Activated CD8-positive, alpha-beta memory T cell treated with anti-CD3 and anti-CD28 coated beads, Interleukin-2, amount 50 U/mL, for 4 hours (primary cell): ENCODE measurements at places on chromosomes 2 and 18.

GRCh38 chr2:72494392-72494791 is 331.4 kb downstream of the EXOC6B start:
- no peak for DNase-seq

DNA sequence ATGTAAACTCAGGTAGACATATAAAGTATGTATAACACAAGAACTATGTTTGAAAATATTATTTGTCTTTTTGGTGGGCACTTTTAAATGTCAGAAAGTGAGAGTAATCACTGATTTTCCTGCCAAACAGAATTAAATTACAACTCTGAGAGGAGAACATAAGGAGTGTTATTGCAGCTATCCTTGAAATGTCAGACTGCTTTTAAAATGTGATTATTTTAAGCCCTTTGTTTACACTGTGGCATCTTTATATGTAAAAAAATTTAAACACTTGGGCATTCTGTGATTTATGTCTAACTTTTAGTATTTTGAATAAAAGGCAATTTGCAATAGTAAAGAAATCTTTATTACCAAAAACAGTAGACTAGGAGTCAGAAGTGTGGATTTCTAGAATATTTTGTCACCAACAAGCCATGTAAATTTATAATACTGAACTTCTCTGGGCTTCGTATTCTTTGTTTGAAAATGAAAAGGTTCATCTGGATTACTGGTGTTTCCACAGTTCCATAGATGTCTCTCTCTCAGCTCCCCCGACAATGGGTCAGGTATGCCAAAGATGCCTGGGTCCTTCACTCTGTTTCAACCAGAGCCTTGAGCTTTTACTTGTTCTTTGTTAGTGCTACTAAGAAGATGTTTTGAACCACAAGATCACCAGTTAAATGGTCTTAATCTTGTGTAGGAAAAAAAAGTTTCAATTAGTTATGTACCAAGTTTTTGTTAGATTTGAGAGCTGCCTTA is 38.8 kb downstream of the GULP1 start:
- no peak for DNase-seq

DNA sequence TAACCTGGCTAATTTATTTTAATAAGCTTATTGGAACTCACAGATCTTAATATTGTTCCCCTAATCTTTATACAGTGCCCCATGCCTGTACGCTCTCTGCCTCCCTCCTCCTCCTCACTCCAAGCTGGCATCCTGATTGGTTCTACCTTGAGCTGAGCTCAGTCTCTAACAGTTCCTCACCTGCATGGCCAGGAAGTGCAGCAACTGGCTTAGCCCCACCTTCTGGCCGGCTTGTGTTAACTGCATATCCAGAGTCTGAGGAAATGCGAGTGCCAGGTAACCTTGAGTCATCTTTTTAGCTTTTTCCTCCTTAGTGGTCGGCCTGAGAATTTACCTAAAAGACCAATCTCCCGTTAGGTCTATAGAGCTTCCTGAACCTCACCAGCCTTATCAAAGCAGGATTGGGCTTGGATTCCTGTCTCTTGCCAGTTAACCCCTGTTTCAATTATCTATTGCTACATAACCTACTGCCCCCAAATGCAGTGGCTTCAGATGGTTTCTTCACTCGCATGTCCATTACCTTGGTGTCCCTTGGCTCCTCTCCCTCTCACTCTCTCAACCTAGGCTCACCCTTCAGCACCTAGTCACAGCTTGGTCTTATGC is 89.5 kb upstream of the STK39 start:
- peak; percentile 49 for DNase-seq

- DNase-seq: no peak
Observed at GRCh38 chr18:31633392-31634330, 42.0 kb downstream of the TTR start.

- no peak for DNase-seq
Observed at GRCh38 chr18:4821801-4822200, 366.7 kb upstream of the DLGAP1 start.

- DNase-seq: no peak
Observed at GRCh38 chr2:170282851-170283250, 104.9 kb downstream of the MYO3B start.

DNA sequence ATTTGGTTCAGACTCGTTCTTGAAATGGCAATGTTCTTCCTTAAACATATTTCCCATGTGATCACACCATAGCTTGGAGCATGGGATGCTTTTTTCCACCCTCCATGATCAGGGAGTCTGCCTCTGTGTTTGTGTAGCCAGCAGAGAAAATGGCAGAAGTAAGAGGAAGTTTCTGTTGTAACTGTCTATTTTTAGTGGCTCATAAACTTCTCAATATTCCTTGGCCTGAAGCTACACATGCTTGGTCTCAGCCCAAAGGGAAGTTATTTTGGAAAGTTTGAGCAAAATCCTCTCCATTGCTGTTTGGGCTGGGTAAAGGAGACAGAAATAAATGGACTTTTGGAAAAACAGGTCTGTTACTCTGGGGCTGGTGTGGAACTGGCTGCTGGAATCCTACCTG is 33.4 kb upstream of the ITGA6 start:
- no peak for DNase-seq

DNA sequence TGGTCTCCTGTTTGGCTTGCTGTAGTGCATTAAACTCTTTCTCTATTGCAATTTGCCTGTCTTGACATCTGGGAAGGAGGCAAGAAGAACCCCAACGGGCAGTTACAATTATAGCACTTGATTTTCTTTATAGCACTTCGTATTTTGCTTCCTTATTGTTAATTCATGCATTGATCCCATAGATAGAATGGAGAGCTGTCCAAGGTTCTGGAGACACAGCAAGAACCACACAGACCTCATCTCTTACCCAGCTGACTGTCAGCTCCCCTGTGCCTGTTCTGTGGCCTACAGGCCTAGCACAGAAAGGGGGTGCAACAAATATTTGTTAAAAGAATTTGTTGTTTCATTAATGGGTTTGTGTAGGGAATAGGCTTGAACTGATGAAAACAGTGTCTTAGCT is 194.3 kb downstream of the GALNT1 start:
- no peak for DNase-seq

- no peak for DNase-seq
Observed at GRCh38 chr2:14632133-14632936, at the start of gene LRATD1. Gene LRATD1 (plus strand): TSS chr2:14632717. CDS start chr2:14633980, 1,263 bp downstream.

DNA sequence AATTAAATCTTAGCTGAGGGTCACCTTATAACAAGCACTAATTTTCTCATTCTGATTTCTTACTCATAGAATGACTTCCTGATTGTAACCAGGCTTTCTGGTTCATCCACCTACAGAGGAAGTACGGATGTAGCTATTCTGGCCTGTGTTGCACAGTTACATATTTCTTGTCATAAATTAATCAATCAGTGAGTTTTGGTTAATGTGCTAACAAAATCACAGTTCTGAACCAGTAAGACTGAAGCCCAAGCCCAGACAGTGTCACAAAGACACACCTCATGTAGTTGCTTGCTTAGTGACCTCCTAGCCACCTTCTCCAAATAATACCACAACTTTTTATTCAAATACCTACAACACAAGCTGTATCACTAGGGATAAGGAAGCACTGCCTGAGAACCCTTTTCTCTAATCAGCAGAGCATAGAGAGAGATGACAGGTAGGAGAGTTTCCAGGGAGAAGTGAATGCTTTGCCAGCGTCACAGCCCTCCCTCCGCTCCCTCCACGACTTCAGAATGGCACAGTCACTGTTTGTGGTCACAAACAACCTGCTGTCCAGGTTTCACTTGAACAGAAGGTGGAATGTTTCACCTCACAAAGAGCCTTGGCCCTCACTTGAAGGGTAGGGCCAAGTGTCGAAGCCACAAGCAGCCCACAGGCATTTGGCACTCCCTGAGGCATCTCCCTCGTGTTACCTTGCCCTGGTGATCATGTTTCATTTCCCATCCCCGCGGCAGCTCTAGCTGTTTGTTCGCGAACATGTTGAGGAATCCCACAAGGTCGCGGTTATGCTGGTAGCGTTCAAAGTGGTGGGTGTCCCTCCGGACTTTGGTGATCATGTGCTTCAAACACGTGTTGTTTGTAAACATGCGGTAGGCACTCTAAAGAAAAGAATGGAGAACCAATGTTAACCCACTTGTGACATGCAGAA is 120.8 kb upstream of the STK17B start:
- no peak for DNase-seq

DNA sequence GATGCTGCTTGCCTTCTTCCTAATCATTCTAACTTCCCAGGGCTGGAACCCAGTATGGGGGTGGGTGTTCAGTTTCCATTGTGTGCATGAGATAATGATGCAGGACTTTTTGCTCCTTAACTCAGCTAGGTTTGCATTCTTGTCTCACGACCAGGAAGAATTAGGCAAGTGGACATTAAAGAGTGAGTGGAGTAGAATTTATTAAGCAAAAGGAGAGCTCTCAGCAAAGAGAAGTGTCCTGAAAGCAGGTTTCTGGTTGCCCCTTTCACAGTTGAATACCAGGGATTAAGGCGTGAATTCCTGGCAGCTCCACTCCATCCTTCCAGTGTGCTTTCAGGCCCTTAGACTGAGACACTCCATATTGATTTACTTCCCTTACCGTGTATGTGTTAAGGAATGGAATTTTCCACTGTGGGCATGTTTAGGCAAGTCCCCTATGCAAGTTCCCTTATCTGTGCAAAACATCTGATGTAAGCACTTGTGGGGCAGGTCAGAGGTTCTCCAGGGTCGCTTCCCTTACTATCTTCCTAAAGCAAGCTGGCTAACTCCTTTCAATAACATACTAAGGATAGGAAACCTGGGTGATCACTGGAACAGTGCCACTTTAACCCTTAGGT is 126.5 kb downstream of the GPR39 start:
- DNase-seq: no peak

GRCh38 chr2:129910446-129911362 is 68.8 kb upstream of the RAB6C start:
- DNase-seq: no peak

DNA sequence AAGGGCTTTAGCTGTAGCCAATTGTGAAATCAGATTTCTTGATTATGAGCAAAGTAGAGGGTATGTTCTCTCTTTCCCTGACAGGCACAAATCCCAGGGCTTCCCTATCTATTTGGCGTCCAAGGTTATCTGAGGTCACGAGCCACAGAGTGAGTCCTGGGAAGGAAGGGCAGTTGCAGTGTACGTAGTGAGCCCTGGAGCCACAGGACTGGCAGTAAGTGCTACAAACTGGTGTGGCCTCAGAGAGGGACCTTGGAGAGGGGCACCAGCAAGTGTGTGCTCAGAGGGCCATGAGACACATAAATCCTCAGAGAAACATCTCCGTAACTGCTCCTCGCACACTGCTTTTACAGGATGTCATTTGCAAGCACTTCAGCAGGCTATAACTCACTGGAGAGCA is 115.5 kb upstream of the SH3BP4 start:
- DNase-seq: no peak

GRCh38 chr2:3492951-3493614 is 26.2 kb downstream of the ADI1 start:
- no peak for DNase-seq

DNA sequence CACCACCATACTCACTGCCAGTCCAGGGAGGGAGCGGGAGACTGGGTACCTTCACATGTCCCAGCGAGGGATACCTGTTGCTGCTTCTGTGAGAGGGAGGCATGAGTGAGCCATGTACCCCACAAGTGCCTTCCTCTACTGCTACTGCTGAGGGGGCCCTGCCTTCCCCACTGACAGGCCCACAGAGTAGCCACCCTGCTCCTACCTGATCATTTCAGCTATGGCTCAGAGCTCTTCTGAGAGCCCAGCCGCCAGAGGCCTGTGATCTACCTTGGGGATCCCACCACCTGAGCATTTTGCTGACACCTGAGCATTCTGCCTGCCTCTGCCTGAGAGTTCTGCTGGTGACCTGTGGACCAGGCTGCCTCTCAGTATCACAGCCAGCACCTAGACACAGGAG is 137.6 kb downstream of the FSIP2 start:
- no peak for DNase-seq

- no peak for DNase-seq
Observed at GRCh38 chr18:36613810-36614209, 215.0 kb downstream of the TPGS2 start.

GRCh38 chr2:94872676-94873361 is 1.6 kb downstream of the TEKT4 start:
- DNase-seq: no peak
